ENCODE measurements at places on chromosomes 7 and 10.
A peak's percentile ranks its signal among the peaks of the same experiment; 100 is the strongest.

- DNase-seq, result peak; percentile 82
Observed at GRCh38 chr7:29113384-29114102, 32.8 kb downstream of the CPVL start.

GRCh38 chr10:44723619-44724325 lies 187.4 kb upstream of the TMEM72 start:
- DNase-seq, result no peak

DNA sequence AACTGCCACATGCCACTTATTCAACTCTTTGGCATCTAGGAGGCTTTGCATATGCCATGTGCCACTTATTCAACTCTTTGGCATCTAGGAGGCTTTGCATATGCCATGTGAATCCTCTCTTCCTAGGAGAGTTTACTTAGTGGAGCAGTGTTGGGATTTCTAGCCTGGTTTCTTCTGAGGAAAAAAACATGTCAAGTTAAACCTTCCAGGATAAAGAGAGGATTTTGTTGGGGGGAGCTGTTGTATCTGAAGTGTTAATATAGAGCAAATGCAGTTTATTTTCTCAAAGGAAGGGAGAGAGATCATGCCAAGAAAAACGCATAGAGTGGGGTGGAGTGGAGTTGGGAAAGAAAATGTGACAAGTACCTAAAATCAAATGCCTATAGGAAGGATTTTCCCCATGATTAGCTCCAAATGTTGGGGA lies 91.5 kb downstream of the MCU start:
- no peak for DNase-seq

GRCh38 chr7:150514748-150515222 lies at the start of gene GIMAP7:
TSS of gene GIMAP7 (plus strand) at chr7:150514872. CDS start at chr7:150519975, 5,103 bp downstream.
- peak; percentile 71 for DNase-seq

- DNase-seq, result no peak
Observed at GRCh38 chr10:78342827-78343653, 309.4 kb downstream of the RPS24 start.

- DNase-seq, result no peak
Observed at GRCh38 chr10:86232644-86233043, 134.0 kb downstream of the GRID1 start.

- no peak for DNase-seq
Observed at GRCh38 chr7:47591655-47592572, 10.0 kb upstream of the TNS3 start.

DNA sequence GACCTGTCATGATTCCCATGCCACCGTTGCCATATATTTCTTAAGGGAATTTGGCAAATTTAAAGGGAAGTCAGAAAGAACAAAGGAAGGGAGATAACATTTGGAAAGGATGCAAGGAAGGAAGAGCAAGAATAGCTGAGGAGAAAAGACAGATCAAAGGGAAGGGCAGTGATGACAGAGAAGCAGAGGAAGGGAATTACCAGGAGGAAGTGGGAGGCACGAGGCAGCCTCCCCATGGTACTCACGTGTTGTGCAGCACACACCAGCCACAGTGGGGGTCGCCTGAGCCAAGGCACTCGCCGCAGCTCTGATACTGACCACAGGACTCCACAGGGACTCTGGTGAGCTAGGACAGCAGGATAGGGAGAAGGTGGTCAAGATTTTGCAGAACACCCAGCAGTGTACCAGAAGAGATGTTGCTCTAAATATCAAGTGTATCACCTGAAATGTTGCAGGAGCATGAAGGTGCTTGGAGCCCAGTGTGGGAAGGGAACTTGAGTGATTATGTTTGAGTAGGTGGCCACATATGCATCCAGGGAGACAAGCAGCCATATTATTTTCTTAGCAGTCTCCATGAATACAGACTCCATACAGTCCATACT lies 335.3 kb downstream of the PLXNA4 start:
- no peak for DNase-seq

- DNase-seq, result no peak
Observed at GRCh38 chr7:121275204-121275603, 53.6 kb upstream of the WNT16 start.

- no peak for DNase-seq
Observed at GRCh38 chr10:49200854-49201253, 12.7 kb upstream of the TMEM273 start.

GRCh38 chr10:77321838-77322237 lies 315.8 kb downstream of the KCNMA1 start:
- DNase-seq, result no peak

DNA sequence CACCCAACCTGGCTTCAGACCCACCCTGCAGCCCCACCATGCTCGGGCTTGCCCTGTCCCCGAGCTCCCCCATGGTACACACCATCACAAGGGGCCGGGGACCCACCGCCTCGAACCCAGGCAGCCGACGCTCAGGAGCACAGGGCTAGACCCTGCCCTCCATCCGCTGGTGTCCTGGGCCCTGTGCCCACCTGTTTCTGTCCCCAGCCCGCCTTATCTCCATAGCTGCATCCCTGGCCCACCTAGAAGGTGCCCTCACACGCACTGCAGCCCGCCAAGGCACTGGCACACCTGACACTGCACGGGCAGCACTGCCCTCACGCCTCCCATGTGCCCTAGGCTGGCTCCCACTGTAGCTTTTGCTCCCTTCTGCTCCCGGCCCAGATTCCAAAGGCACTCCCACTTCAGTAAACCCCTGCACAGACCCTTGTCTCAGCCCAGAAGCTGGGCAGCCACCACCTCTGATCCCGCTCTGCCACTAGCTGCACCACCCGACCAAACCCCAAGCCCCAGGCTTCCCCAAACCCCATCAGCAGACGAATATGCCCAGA lies 17.1 kb downstream of the YKT6 start:
- no peak for DNase-seq

DNA sequence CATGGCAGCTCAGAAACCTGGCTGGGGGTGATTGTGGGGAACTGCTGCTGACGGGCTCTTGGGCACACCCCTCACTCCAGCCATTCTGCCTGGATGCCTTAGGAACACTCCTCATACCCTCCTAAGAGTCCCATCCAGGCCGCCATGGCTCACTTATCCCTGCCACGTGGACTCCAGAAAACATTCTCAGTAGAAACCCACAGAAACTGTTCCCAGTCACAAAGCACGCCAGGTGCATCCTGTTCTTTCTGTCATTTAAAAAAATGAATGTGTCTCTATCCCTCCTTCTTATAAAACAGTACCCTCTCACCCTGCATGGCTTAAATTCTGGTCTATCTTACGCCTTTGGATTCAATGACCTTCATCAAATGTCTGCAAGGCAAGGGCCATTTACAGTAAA lies 177.7 kb downstream of the CUX1 start:
- peak; percentile 66 for DNase-seq

DNA sequence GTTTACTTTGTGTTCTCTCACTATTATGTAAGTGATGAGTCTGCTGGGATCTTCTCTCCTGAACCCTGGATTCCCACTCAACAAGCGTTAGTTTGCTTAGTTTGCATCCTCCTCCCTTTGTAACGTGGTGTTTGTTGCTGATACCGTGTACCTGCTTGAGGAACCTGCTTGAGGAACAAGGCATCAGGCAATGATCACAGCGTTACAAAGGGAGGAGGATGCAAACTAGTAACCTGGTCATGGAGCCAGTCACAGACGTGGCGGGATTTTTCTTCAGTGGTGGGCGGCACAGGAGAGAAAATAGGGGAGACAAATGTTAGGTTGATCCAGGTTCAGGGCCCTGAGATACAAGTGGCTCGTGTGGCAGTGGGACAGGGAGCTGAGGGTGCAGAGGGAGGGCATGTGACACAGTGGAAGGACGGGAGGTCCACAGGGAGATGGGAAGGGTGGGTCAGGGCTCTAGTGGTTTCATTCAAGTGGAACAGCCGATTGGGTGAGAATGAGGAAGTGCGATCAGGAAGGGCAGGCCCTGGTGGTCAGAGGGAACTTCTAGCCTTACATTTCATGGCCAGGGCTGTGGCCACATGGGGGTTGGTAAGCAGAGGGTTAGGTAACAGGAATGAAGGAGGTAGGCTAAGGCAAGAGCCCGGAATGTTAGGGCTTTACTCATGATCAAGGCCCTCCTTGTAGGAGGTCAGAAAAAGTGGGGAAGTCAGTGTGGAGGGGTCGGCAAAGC lies 38.0 kb downstream of the SNX10 start:
- DNase-seq, result no peak

DNA sequence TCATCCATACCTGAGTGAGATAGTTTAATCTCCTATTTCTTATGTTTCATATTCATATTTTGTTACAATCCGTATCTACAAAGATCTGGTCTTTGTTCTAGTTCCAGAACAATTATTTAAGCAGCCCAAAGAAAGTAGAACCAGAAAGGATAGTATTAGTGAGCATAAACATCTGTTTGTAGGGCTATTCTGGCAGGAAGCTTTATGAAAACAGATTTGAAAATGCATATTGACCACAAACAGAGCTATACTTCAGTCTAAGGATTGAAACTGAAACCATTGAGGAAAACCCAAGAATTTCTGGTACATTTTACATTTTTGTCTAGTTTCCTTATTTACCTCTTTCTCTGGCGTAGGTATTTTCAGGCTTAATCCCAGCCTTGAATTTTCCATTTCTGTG lies 28.1 kb downstream of the LRGUK start:
- DNase-seq, result peak; percentile 83

GRCh38 chr10:89295597-89295996 lies 6.2 kb upstream of the IFIT2 start:
- peak; percentile 50 for DNase-seq

DNA sequence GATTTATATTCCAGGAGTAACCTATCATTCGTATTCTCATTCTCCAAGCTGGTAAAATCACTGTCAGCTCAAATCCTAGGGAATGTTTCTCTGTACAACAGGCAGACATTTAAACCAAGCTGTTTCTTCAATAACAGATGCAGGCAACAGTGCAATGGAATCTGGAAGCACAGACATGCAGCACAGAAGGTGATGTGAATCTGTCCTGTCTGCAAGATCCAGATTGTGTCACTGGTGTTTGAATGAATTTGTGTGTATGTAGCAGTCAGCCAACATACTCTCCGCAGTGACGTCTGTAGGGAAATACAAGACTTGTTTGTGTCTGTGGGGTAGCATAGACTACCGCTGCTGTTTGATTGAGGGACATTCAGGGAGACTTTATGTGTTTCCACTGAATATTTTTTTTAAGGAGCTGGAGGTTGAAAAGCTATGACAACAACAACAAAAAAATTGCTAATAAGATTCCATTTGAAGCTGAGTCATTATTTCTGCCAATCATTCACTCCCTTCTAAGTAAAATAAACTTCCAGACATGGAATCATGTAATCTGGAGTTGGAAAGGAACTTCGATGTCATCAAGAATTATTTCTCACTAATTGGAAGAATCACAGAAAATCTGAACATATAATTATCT lies 122.9 kb upstream of the MYO3A start:
- no peak for DNase-seq

GRCh38 chr7:44980393-44981034 lies 1.7 kb upstream of the MYO1G start:
- no peak for DNase-seq

- no peak for DNase-seq
Observed at GRCh38 chr7:15399441-15399840, 162.4 kb downstream of the AGMO start.

- DNase-seq, result no peak
Observed at GRCh38 chr10:60042914-60043313, 136.6 kb upstream of the CCDC6 start.

DNA sequence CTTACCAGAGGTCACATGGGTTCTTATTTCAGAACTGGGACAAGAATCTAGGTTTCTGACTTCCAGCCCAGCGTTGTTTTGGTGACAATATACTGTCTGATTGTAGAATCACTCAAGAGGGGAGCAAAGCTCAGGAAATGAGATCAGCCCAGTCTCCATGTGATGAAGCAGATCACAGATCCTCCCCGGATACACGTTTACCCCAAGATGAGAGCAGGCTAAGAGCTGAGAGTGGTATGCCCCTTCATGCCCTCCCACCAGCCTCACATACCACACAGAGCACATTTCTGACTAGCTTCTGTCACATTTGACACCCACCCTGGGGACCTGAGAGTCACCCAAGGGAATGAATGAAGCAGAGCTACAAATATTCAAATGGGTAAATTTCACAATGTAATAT lies 27.1 kb upstream of the PRKCQ start:
- DNase-seq, result no peak

- DNase-seq, result peak; percentile 52
Observed at GRCh38 chr7:103851357-103851756, 138.1 kb downstream of the RELN start.
